ENCODE measurements at places on chromosomes 16 and 17.

DNA sequence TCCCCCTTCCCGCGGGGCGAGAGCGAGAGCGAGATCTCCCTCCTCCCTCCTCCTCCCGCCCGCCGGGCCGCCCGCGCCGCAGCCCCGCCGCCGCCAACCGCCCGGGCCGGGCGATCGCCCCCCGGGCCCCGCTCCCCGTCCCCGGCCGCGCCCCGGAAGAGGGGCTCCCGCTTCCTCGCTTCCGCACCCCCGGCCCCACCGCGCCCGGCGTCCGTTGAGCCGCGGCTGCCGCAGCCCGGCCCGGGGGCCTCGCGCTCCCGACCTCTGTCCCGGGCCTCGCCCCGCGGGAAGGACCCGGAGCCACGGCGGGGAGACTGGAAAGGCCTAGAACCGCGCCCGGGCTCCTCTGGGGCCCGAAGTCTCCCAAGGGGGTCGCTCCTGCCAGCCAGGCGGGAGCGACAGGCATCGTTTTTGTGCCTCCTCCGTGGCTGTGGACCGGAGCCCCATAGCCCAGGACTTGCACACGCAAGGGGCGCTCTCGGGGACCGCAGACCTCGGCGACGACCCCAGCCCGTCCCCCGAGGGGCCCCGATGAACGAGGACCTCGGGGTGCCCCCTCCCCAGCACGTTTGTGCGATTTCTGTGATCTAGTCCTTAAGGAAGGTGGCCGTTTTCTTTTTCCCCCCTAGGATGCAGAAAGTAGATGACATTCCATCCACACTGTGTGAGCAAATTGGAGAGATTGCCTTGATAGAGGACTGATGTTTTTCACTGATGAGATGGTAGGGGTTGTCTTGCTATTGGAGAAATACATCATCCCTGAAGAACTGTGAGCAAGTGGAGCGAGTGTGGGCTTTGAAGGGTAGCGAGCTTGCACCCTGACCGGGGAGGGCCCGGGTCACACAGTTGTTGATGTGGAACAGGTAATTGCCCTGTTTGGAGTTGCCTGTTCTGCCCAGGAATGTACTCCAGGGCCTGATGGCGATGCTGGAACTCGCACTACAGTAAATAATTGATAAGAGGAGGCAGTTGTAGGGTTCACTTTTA lies 611 bp downstream of the BANP start:
- DNase-seq: no peak

DNA sequence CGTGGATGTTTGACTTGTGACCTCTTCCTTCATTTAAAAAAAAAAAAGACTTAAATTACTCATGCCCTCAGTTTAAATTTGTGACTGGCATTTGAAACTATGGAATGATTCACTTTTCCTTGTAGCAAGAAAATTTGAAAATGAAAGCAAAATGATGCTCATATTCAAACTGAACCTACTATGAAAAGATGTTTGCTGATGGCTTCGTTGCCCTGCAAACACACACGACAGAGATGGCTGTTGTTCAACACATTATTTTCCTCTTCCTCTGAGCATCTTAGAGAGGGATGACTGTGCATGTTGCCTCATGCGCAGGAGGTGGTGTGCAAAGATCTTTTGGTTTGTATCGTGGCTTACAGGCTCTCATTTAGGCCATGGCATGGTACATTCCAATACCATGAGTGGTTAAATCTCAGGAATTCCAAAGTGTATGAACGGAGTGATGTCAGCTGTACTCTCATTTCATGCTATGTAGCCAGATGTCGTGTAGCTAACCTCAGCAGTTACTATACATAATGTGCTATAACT lies 164.5 kb downstream of the PRKCA start:
- no peak for DNase-seq

- DNase-seq: no peak
Observed at GRCh38 chr17:75839942-75840798, 4.0 kb downstream of the UNC13D start.

GRCh38 chr17:3502466-3502865 lies 26.7 kb downstream of the ASPA start:
- DNase-seq: no peak

DNA sequence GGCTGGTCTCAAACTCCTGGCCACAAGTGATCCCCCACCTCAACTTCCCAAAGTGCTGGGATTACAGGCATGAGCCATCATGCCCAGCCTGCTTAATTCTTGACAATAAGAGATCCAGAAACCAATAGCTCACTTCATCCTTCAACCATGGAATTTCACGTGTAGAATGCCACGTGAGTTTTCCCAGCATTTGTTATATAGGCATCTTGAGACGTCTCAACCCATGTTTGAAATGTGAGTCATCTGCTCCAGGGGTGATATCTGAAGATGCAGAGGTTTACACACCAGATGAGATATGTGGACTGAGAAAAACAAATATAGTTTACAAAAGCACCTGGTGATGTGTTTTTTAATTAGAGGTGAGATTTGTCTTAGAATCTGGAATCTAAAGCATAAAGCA lies 7.1 kb downstream of the TEKT3 start:
- DNase-seq: no peak

GRCh38 chr17:43396491-43397060 lies 2.2 kb upstream of the ARL4D start:
- DNase-seq: no peak

Measured in dorsolateral prefrontal cortex (tissue), 122 donors.